ENCODE measurements at places on chromosomes 4 and X.

DNA sequence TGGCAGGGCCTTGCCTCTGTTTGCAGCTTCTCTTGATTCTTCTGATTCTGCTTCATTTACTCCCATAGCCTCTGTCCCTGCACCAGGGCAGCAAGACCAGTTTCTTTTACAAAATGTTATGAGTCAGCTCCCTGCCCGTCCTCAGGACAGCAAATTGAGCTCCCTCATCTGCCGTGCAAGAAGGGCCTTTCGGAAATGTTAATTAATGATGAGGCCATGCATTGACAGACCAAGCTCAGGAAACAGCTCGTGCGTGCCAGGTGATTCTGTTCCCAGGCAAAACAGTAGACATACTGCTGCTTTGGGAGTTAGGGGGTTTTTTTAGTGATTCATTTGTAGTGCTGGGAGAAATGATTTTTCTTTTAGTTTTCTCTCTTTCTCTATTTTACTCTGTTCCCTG, 231.7 kb downstream of the FBXW7 start:
- no peak for DNase-seq

DNA sequence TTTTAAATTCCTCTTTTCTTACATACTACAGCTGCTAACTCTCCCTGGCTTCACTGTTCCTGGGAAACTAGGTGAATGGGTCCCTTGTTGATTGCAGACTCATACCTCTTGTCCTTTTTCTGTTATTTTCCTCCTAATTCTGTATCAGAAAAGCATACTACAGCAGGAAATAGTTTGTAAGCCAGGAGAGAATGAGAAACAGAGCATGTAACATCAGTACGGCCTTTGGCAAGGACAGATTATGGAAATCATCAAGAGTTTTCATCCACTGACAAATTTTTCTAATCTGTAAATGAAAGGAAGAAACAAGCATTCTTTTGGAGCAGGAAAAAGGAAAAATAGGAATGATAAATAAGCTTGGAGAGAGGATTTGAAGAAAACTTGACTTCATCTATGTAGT, 239.2 kb downstream of the ANTXR2 start:
- no peak for DNase-seq

DNA sequence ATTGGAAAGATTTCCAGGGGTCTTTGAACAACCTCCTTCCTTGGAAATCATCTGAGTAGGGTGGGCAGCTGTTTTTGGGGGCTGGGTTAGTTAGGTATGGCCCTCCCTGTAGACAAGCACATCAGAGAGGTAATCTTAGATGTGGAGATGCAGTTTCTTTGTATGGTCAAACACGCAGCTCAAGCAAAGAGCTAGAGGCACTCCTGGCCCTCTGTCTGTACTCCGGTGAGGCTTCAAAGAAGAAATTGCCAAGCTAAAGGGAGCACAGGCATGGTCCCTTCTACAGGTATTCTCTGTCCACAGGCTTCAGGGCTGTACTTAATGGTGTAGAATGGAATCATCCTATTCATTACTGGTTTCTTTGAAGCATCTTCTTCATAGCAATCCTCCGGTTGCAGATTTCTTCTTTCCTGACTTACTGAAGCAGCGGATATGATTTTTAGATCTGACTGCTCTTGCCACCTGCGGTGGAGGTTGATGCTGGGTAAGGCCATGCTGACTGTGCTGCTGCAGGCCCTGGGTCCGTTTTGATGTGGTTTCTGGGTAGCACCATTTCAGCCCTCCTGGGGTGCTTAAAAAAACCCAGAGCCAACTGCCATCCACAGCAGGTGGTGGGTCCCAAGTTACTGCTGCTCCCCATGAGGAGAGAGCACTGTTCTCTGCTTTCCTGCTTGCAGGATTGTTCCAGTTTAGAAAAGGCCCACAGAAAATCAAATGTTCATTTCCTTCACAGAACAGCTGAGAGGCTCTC, 318.9 kb upstream of the GATB start:
- DNase-seq: no peak

DNA sequence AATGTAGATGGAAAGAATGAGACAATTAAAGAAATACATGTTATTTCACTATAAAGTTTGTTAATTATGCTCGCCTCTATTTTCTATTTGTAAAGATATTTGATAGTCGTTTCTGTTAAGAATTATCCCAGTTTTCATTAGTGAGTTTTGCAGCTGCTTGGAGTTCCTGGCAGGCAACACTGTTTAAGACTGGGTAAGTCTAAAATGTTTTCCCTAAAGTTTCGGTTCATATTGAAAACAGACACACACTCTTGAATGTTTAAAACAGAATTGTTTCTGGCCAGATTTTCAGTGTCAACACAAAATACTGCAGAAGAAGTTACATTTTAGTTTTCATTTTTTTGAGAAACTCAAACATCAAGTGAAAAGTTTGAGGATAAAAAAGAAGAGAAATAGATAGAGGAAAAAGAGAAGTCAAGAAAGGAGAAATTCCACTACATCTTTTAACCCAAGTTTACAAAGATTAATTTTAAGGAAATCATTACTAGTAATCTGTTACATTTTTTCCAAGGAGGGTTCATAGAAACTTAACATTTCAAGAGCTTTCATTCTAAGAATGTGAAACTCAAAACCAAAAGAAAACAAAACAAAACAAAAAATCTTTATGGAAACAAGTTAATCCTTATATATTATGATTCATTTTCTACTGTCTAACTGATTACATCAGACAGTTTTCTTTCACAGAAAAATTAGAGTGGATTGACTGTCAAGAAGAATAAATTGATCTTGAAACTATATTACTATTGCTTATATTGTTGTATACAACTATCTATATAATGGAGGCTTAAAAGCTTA, 305.5 kb downstream of the FAT4 start:
- no peak for DNase-seq

DNA sequence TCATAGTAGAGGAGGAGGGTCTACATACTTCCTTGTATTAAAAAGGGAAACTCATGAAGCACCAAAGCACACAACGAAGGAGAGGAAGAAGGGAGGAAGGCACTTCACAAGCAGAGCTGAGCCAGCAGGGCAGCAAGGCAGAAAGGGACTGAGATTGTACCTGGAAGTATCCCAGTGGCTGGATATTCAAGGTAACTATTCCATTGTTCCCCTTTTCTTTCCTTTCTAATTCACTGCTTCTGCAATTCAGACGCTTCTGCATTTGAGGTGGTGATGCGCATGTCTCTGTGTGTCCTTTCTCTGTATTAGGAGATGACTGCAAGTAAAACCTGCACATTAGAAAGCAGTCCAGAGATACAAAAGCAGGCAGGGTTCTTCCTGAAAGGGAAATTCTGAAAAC, 54.9 kb downstream of the UBQLN2 start:
- no peak for DNase-seq

- no peak for DNase-seq
Observed at GRCh38 chr4:65624651-65625050, 45.6 kb downstream of the EPHA5 start.

GRCh38 chrX:22575161-22575845, 302.6 kb downstream of the CBLL2 start:
- DNase-seq: no peak

- DNase-seq: no peak
Observed at GRCh38 chr4:150986085-150986484, 29.0 kb downstream of the LRBA start.

DNA sequence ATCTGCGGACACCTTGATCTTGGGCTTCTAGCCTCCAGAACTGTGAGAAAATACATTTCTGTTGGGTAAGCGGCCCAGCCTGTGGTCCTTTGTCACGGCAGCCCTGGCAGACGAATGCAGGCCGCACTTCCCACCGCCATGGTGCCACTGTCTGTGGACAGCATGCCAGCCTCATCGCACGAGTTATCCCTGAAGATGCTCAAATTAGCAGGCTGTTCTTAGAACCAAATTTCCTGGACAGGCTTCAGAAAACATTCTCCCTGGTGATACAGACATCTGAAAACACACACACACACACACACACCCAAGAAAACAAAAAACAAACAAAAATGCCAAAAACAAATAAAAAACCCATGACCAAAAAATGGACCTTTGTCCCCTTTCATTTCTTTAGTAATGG, 343.5 kb upstream of the GATB start:
- DNase-seq: no peak

GRCh38 chr4:99878604-99879003, 15.6 kb downstream of the LAMTOR3 start:
- DNase-seq: no peak

DNA sequence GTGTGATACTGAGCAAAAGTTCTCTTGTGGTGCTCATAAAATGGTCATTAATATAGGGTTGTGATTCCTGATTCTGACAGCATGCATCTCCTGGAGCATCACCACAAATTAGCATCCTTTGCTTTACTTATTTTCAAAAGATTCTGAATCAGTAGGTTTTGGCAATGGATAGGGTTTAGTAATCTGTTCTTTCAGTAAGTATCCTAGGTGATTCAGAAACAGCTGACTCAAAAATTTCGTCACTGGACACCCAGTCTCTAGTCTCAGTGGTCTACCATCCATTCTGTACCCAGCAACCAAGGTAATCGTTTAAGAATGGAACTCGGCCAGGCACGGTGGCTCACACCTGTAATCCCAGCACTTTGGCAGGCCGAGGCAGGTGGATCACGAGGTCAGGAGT, 4.1 kb downstream of the CBLL2 start:
- DNase-seq: no peak

DNA sequence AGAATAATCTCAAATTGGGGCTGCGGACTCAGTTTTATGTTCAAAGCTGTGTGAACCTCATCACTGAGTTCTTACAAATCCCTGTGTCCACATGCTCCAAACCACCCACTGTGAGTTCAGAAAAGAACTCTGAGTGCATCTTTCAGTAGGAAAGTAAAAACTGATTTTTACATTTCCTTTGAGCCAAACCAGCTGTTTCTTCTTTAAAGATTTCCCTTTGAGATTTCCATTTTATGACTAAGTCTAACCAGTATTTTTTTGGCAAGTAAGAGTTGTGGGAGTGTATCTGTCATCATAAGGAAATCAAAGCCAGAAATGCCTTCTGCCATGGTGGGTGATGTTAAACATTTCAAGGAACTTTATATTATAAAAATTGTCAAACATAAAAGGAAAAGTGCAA, 100.0 kb downstream of the TET2 start:
- DNase-seq: peak; percentile 6

- DNase-seq: no peak
Observed at GRCh38 chrX:133337250-133337649, 78.0 kb downstream of the GPC4 start.

- no peak for DNase-seq
Observed at GRCh38 chr4:6884341-6884870, 25.2 kb upstream of the TBC1D14 start.

DNA sequence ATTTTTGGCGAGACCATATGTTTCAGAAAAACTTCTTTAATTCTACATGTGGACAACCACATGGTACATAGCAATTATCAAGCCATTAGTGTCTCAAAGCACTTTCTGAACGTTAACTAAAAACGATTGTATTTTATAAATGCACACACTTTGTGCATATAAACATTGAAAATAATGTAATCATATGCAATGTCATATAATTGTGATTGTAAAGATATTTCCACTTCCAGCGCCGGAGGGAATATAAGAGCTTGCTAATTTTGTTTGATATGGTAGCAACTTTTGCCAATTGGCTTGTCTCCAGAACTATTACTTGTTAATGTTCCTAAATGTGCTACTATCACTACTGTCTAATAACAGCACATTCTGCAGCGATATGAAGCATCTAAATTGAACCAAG, 162.3 kb upstream of the SMIM31 start:
- DNase-seq: no peak

GRCh38 chr4:182221987-182222386, 21.2 kb upstream of the TENM3 start:
- no peak for DNase-seq

DNA sequence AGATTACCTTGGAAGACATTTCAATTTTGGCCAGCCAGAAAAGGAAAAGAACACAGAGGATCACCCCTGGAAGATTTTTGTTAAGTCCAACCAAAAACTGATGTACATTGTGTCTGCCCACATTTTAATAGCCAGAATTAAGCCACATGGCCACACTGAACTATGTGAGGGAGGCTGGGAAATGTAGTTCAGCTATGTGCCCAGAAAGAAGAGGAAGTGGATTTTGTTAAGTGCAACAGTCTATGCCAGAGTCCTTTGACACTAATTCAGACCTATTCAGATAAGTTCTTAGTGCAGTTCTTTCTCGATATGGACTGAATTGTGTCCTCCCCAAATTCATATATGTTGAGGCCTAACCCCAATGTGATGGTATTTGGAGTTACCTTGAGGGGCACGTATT, 18.4 kb downstream of the PRPS1 start:
- DNase-seq: peak; percentile 63

- no peak for DNase-seq
Observed at GRCh38 chr4:37908488-37909331, 17.8 kb downstream of the TBC1D1 start.

GRCh38 chr4:1568855-1569460, 115.2 kb downstream of the FAM53A start:
- DNase-seq: no peak

DNA sequence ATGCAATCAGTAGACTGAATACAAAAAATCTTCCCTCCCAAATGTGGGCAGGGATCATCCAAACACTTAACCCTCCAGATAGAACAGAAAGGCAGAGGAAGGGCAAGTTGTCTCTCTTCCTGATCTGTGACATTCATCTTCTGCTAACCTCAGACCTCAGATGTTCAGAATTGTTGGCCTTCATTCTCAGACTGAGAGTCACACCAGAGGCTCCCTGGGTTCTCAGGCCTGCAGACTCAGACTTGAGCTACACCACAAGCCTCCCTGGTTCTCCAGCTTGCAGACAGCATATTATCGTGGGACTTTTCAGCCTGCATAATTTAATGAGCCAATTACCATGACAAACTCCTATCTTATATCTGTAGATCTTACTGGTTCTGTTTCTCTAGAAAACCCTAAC, 1471.6 kb upstream of the ADGRL3 start:
- no peak for DNase-seq

DNA sequence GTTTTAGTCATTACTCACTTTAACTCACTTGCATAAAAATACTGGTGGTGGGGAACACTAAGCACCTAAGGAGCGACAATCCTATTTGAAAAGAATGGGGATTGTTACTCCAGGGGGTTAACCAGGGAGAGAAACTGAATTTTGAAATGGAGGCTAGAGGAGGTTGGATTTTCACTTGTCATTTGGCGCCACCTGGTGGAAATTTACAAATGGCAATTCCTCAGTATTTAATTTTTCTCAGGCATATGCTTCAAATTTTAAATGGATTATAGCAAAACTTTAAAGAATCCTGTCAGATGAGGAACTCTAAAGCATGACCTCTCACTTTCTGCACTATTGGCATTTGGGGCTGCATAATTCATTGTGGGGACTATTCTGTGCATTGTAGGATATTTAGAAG, 2.7 kb upstream of the GEMIN8 start:
- peak; percentile 82 for DNase-seq

- no peak for DNase-seq
Observed at GRCh38 chr4:130511776-130512175, 1415.8 kb downstream of the C4orf33 start.

- no peak for DNase-seq
Observed at GRCh38 chr4:145805490-145805889, 125.5 kb downstream of the C4orf51 start.
